ENCODE measurements at places on chromosomes 1 and 21.
A peak's percentile ranks its signal among the peaks of the same experiment; 100 is the strongest.

- H3K27ac ChIP-seq = no peak overlapping the region
- no peaks in the 10 kb centered on the region for H3K27me3 ChIP-seq
- no peaks in the 10 kb centered on the region for H3K4me1 ChIP-seq
- DNase-seq = peak; percentile 39
- no peak overlapping the region for H3K4me3 ChIP-seq
These were observed 333.4 kb downstream of the CHRM3 start for GRCh38 chr1:239719642-239720258.

- H3K36me3 ChIP-seq = no peaks in the 10 kb centered on the region
- peak; percentile 60 for DNase-seq
- no peaks in the 10 kb centered on the region for H3K27me3 ChIP-seq
- peaks cover 39% of the 10 kb centered on the region for H3K4me1 ChIP-seq
- peak overlapping the region; percentile 19 for H3K4me3 ChIP-seq
These were observed 189.3 kb upstream of the EDN2 start for GRCh38 chr1:41673806-41674205.

DNA sequence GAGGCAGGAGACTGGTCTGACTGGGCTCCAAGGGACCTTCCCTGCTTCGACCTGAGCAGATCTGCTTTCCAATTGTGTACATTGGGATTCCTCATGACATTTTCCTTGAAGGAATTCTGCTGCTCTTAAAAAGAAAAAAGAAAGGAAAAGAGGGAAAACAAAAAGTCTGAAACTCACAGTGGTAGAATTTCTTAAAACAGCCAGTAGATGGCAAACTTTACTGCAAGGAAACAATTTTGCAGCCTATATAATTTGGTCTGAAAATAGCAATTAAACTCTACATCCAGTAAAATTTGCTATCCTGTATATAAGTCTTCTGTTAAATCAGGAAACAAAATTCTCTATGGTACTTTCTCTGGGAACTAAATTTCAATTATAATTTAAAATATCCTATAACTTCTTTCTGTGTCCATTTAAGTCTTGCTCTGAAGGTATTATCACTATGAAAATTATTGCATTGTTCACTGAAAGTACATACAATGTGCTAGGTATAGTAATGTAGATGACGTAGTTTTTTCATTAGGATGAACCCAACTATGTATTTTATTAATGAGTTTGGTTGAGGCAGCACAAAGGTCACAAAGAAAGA is 59.8 kb downstream of the CRB1 start:
- no peaks in the 10 kb centered on the region for H3K27me3 ChIP-seq
- no peaks in the 10 kb centered on the region for H3K4me1 ChIP-seq
- DNase-seq = peak; percentile 34
- H3K4me3 ChIP-seq = no peak overlapping the region
- no peaks in the 10 kb centered on the region for H3K36me3 ChIP-seq
- no peak overlapping the region for H3K27ac ChIP-seq

DNA sequence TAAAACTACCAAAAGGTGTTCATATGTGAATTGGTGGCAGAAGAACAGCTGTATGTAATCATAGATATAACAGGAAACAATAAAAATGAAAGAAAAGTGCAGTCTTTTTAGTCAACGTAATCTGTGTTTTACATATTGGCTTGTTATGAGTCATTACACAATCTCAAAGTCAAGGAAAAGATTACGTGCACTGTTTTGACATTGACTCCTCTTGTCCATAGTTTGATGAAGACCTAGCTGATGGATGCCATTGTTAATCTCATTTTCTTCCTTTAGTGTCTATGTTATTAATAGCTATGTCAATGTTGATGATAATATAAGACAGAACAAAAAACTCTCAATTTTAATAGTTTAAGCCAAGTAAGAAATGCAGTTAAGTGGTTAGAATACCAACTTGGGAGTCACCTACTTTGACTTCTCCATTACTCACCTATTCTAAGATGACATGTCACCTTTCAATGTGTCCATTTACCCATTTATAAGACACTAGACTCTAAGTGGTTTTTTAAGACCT is 84.5 kb upstream of the SAMSN1 start:
- no peaks in the 10 kb centered on the region for H3K27me3 ChIP-seq
- no peak overlapping the region for H3K4me3 ChIP-seq
- no peaks in the 10 kb centered on the region for H3K36me3 ChIP-seq
- no peak overlapping the region for H3K27ac ChIP-seq
- no peak for DNase-seq
- H3K4me1 ChIP-seq = no peaks in the 10 kb centered on the region

DNA sequence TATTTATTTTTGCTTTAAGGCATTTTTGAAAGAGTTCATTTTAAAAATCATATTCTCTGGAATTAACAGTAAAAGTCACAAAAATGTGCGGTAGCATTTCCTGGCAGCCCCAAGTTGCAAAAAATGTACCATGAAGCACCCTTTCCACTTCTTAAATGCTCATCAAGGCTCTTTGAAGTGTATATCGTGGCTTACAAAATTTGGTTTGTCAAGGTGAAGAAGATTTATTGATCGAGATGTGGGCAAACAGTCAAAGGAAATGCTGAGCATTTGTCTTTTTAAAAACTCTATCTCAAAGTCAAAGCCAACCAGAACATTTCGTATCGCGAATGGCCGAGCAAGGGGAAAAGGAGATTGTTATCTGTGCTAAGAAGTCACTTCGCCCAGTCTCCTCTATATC is 277.5 kb upstream of the KAZN start:
- no peaks in the 10 kb centered on the region for H3K36me3 ChIP-seq
- no peak for DNase-seq
- H3K4me1 ChIP-seq = peaks cover 14% of the 10 kb centered on the region
- no peak overlapping the region for H3K27ac ChIP-seq
- H3K4me3 ChIP-seq = no peak overlapping the region

- peaks cover 62% of the 10 kb centered on the region for H3K27me3 ChIP-seq
- no peak overlapping the region for H3K27ac ChIP-seq
- no peaks in the 10 kb centered on the region for H3K36me3 ChIP-seq
- H3K4me3 ChIP-seq = no peak overlapping the region
- H3K4me1 ChIP-seq = no peaks in the 10 kb centered on the region
- no peak for DNase-seq
These were observed 16.8 kb downstream of the LGR6 start for GRCh38 chr1:202210385-202210784.

DNA sequence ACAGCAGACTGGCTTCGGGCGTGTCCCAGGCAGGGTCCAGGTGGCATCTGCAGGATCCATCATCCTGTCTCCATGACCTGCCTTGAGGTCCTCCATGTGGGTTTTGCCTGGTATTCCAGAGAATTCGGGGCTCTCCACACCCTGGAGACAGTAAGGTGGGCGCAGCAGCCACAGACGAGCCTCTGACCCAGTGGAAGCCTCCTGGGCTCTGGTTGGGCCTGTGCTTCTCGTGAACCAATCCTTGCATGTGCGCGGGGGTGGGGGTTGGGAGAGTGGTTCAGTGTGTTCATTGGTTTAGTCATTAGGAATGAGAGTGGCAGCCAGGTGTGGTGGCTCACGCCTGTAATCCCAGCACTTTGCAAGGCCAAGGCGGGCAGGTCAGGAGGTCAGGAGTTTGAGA is 32.1 kb upstream of the TNFRSF1B start:
- no peak overlapping the region for H3K4me3 ChIP-seq
- no peaks in the 10 kb centered on the region for H3K36me3 ChIP-seq
- no peaks in the 10 kb centered on the region for H3K4me1 ChIP-seq
- H3K27me3 ChIP-seq = no peaks in the 10 kb centered on the region

DNA sequence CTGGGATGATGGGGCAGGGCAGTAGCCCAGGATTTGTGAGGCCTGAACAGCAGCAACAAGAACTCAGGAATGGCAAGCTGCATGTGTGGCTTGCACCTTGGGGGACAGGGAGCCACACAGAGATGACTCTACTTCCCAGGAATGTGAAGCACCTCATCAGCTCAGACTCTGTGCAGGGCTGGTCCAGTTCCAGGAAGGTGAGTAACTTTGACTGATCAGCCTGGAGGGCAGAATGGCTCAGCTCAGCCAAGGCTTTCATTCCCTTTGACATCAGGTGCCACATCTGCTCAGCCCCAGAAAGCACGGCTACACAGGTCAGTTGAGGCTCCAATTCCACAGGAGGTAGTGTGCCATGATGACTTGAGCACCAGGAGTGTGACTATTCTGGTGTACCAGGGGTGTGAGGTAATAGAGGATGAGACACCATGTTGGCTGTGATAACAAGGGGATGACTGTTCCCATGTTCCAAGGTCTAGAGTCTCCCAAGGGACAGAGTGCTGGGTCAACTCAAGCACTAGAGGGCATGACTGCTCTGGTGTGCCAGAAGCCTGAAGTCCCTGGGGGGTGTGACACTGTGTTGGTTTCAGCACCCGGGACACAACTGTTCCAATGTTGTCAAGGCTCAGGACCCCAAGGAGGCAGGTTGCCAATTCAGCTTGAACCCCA is 625.8 kb upstream of the ADGRL2 start:
- H3K27me3 ChIP-seq = no peaks in the 10 kb centered on the region
- DNase-seq = no peak
- no peak overlapping the region for H3K4me3 ChIP-seq
- no peaks in the 10 kb centered on the region for H3K4me1 ChIP-seq
- no peaks in the 10 kb centered on the region for H3K36me3 ChIP-seq

GRCh38 chr1:235712812-235713211 is 63.2 kb upstream of the GNG4 start:
- no peak for DNase-seq
- H3K4me3 ChIP-seq = no peak overlapping the region

Measured in MM.1S (cell line).